Pancreas (tissue), 10 donors: ENCODE measurements at places on chromosomes 7 and 10.
A peak's percentile ranks its signal among the peaks of the same experiment; 100 is the strongest.

- DNase-seq, result no peak
These were observed 3.5 kb downstream of the OAT start for GRCh38 chr10:124415210-124415609.

DNA sequence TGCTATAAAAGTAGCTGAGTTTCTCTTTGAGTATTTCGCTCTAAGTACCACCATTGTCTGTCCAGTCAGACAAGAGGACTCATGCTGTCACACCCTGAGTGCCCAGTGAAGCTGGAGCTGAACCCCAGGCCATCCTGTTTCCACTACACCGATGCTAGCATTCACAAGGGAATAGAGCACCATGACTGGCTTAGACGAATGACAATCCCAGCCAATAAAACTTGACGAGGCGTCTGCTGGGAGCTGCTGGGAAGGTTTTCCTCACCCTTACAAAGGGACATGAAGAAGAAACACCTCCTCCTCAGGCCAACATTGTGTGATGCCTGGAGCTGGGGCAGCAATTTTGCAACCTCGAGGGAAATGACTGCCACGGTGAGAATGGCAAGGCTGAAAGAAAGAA is 17.5 kb upstream of the SLIT1 start:
- DNase-seq, result no peak

GRCh38 chr10:51203359-51203758 is 129.1 kb downstream of the PRKG1 start:
- no peak for DNase-seq

- DNase-seq, result no peak
These were observed 287.2 kb upstream of the MKLN1 start for GRCh38 chr7:131040467-131040932.

- DNase-seq, result no peak
These were observed 17.5 kb downstream of the AMZ1 start for GRCh38 chr7:2705371-2706096.

- DNase-seq, result no peak
These were observed 18.6 kb downstream of the RABGEF1 start for GRCh38 chr7:66758950-66759628.

DNA sequence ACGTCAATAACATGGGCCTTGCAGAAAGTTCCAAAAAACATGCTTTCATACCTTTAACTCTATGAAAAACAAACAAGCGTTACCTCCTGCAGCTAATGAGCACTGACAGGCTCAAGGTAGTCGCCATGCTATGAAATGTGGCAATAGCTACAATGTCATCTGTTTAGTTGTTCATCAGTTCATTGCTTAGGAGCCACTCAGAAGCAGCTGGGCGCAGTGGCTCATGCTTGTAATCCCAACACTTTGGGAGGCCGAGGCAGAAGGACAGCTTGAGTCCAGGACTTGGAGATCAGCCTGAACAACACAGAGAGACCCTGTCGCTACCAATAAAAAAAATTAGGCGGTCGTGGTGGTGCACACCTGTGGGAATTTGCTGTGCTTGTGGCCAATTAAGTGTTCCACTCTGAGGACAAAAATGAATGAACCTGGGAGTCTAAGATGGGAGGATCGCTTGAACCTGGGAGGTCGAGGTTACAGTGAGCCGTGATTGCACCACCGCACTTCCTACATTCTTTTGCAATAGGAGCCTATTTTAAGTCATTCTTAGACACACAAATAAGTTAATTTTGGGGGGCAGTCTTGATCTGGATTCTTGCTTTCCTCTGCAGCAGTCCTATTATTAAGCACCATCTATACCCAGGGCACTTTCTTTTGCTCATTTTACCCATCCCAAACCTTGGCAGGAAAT is 276.2 kb upstream of the KLF14 start:
- DNase-seq, result no peak

- DNase-seq, result no peak
These were observed 6.4 kb downstream of the NEBL start for GRCh38 chr10:20890491-20891337.

GRCh38 chr7:19203686-19204085 is 58.5 kb upstream of the FERD3L start:
- no peak for DNase-seq

DNA sequence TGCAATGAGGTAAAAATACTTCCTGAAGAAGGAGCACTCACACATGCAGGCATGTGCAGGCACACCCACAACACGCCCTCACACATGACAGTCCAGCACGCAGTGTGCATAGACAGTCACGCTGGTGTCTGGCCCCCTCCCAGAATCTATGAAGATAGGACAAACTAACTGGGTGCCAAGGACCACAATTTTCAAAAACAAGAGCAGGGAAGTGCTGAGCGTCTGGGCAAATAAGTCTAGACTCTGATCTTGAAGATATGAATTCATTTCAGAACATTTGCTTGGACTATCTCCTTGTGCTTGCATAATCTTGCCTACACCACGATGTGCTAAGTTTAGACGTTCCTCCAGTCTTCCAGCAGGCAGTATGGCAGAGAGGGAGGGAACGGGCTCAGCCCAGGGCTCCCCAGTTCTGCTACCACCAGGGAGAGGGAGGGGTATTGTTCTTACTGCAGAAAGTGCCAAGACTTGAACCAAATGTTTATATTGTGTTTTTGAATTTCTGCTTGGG is 276.5 kb upstream of the KLF6 start:
- DNase-seq, result no peak

DNA sequence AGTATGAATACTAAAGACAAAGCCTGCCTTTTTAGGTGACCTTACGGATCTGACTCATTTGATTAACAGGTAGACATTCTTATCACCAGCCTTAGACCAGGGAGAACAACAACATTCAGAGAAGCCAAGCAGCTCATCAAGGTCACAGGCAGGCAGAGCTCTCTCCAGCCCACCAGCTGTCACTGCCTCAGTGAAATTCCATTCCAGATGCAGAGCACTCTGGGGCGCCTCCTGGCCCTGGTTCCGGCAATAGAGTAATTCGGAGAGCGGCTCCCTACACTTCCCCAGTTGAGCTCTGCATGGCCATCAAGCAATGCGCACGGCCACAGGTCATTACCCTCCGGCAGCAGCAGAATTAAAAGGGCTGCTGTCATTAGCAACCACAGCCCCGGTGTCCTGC is 164.7 kb downstream of the TCERG1L start:
- peak; percentile 43 for DNase-seq

- DNase-seq, result no peak
These were observed 26.9 kb downstream of the ASAH2 start for GRCh38 chr10:50224330-50224952.

- DNase-seq, result no peak
These were observed 25.9 kb upstream of the DDC start for GRCh38 chr7:50591098-50591479.

DNA sequence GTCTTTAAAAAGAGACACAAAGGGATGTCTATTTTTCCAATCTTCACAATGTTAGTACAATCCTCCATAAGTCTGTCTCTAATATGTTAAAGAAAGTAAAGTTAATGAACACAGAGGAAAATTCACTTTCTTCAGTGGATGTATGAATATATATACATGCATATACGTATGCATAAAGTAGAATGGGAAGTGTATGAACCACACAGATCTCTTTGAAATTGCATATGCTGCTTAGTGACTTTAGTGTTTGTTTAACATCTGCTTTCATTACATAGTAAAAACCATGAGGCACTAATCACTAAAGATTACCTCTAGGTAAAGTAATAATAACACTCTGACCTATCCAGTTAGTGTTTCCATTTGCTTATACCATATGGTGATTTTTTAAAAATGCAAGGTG is 451.2 kb downstream of the SEMA3D start:
- DNase-seq, result no peak

DNA sequence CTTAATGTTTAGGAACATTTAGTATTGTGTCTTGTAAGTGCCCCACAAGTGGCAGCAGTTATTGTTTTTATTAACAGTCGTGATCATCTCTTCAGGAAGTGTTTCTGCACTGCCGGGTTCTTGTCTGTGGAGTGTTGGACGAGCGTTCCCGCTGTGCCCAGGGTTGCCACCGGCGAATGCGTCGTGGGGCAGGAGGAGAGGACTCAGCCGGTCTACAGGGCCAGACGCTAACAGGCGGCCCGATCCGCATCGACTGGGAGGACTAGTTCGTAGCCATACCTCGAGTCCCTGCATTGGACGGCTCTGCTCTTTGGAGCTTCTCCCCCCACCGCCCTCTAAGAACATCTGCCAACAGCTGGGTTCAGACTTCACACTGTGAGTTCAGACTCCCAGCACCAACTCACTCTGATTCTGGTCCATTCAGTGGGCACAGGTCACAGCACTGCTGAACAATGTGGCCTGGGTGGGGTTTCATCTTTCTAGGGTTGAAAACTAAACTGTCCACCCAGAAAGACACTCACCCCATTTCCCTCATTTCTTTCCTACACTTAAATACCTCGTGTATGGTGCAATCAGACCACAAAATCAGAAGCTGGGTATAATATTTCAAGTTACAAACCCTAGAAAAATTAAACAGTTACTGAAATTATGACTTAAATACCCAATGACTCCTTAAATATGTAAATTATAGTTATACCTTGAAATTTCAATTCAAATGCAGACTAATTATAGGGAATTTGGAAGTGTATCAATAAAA is 22.2 kb downstream of the PLA2G12B start:
- no peak for DNase-seq

- DNase-seq, result no peak
These were observed 205.4 kb upstream of the ADO start for GRCh38 chr10:62599161-62599560.

- DNase-seq, result no peak
These were observed 146.0 kb upstream of the NAMPT start for GRCh38 chr7:106430535-106431455.

- DNase-seq, result no peak
These were observed 535.6 kb downstream of the CNTNAP2 start for GRCh38 chr7:146652176-146652575.

DNA sequence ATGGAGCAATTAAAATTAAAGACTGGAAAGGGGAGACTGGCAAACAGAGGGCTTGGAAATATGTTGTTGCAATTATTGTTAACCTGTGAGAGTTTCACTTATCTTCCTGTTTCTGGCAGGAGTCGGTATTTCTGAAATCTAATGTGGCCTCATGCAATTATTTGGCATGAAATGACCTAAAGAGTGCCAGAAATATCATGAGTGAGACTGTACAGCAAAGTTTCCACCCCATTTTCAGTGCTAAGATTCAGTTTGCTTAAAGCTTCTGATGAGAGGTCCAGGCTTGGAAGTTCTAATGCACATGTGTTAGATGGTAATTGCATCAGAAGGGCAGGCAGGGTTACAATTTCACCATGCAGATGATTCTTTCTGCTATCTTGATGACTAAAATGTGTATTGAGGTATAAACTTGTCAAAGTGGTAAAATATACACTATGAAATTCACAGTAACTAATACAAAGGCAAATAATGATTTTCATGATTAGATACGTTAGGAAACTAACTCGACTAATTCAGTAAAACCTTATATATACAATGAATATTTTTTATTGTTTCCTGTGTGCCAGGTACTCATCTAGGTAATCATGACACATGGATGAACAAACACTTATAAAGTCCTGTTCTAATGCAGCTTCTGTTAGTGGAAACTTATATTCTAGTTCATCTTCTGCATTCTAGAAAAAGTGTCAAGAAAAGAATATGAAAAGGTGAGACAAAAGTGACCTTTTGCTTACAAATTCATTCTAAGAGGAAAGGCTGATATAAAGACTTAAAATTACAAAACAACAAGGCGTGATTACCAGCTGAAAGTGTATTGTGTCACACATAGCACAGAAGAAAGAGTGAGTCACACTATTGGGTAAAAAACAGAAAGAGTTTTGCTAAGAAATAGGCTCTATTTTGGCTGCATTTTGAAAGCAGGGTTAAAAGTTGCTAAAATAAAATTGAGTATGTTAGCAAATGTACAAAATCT is 533.4 kb upstream of the SEMA3D start:
- no peak for DNase-seq

- DNase-seq, result no peak
These were observed 26.1 kb downstream of the GNAT3 start for GRCh38 chr7:80485721-80486120.

DNA sequence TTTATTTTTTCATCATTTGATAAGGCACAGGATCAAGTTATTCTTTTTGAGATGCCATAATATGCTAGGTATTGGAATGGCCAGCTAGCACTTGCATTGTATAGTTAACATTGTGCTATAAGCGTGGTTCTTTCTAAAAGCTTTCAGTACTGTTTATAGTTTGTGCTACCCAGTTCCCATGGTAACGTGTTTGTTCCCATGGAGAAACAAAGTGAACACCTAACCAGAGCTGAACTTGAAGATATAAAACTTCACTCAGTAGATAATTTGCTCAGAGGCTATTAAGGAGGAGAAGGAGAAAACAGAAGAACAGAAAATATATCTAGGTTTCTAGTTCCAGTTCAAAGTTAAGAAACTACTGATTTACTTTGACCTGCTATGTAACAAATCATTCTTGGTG is 23.6 kb upstream of the ITGB8 start:
- no peak for DNase-seq

GRCh38 chr7:8507566-8507965 is 74.2 kb downstream of the NXPH1 start:
- no peak for DNase-seq

DNA sequence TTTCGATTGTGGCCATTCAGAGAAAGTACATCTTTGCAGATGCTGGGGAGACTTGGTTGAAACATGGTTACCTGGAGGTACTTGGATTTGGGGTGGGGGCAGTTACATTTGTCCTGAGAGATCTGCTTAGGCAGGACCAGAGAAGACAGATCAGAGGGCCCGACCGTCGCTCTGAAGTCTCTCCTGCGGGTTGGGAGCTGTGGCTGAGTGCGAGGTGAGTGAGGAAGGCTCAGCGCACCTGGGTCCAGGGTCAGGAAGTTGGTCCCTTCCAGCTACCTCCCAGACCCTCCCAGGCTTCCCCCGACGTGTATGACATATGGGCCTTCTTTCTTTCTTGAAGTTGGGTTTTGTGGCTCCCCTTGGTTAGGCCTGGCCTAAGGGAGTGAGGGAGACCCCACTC is 56.3 kb downstream of the LHPP start:
- DNase-seq, result no peak

- DNase-seq, result peak; percentile 62
These were observed 30.6 kb upstream of the GALNTL5 start for GRCh38 chr7:151925446-151926335.
